ENCODE measurements at places on chromosomes 1 and 21.

DNA sequence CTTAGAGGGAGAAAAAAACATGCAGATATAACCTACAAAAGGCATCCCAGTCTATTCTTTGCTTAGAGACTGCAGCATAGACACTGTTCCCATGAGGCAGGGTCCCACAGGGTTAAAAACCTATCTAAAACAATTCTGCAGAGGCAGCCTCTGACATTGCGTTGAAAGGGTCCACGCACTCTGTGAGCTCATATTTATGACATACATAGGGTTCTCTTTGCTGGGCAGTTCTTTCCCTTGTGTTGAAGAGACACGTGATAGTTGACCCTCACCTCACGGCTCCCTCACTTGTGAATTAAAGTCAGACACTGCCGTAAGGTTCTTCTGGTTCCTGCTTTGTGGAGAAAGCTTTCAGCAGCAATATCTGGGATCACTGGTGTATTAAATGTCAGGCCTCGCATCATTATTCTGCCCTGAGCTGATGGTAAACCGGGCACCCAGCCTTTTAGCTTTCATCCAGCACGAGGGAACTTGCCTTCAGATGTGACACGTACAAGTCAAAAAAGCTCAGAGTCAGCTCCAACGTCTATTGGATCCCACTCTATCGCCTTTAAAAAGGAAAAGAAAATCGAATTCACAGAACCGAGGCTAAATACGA lies 52.8 kb upstream of the HNRNPU start:
- no peak for DNase-seq

- no peak for DNase-seq
These were observed 14.8 kb upstream of the GPR88 start for GRCh38 chr1:100523038-100523652.

DNA sequence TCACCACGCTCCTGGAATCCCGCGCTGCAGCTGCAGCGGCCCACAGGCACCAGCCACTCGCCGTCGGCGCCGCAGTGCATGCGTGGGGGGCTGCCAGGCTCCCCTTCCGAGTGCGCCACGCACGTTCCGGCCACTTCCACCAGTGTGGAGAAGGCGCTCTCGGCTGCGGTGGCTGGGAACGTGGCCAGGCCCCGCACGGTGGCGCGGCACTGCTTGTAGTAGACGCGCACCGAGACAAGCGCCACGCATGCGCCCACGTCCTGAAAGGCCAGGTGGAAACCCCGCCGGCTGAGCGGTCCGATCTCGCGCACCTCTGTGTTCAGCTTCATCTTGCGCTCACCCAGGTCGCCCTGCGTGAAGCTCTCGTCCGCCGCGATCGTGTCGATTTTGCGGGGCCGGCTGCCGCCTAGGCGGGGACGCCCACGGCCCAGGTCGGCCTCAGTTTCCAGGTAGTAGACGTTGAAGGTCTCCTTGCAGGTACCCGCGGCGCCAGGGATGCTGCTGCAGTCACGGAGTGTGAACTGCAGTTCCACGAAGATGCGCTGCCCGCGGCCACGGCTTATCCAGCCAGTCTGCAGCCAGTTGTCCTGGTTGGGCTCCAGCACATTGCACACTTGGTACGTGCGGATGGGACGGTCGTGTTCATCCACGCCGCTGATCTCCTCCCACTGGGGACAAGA lies 3.4 kb downstream of the EPHA10 start:
- DNase-seq: no peak

- peak; percentile 78 for DNase-seq
These were observed 18.0 kb downstream of the INKA2 start for GRCh38 chr1:111720977-111721786.

- no peak for DNase-seq
These were observed 34.9 kb downstream of the PTGFRN start for GRCh38 chr1:116944613-116945012.
